ENCODE measurements at places on chromosomes 11 and 22.

- no peak for DNase-seq
Observed at GRCh38 chr11:111992206-111992855, 32.9 kb upstream of the DLAT start.

GRCh38 chr22:38012604-38013072, 28.3 kb upstream of the SOX10 start:
- no peak for DNase-seq

GRCh38 chr11:125086633-125087296, 23.7 kb downstream of the SLC37A2 start:
- no peak for DNase-seq

DNA sequence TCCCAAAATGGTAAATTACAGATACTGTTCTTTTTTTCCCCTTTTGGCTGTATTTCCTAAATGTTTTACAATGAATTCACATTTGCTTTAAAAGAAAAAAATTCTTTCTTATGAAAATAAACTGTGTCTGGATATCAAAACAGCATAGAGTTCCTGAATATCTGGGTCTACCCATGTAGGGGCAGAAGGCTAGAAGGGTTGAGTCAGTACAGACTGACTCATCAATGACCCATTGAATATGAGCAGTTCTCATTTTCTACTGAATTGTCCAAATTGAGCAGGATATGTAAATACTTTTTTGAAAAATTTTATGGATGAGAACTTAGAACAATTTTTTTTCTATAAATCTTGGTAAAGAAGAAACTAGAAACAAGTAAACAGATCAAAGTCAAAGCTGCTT, 16.3 kb upstream of the C11orf87 start:
- no peak for DNase-seq

DNA sequence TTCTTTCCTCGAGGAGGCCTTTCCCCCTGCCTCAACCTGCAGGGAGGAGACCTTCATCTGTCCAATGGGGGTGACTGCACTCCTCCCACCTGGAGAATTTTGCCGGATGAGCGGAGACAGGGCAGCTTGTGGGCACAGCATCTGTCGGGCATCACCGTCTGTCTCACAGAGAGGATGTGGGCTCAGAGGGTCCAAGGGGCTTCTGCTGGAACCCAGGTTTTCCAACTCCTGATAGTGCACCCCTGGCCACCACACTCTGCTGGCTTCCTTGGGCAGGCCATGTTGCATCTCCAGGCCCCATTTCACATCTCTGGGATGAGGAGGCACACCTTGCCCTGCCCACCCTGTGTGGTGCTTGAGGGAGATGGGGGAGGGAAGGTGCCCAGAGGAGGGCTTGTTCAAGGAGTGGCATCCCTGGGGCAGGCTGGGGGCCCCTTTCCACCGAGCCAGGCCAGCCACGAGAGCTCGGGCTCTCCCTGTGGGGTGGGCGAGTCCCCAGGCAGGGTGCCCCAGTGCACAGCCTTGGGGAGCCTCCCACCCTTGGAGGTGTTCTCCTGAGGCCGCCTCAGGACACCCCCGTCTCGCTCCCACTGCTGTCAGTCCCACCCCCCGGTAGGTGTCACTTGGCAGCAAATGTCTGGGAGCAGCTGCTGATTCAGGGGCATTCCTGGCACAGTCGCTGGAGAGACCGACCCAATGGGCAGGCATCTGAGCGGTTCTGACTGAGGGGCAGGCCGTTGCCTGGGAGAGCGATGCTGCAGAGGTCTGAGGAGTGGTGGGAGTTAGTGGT, 84.2 kb downstream of the MORC2 start:
- DNase-seq = no peak

- no peak for DNase-seq
Observed at GRCh38 chr22:39381009-39381755, 18.4 kb upstream of the TAB1 start.
